ENCODE measurements at places on chromosomes 5 and 9. TPM values are rescaled to one million over a fixed set of nuclear protein-coding genes. Genes with fewer than 3 reads are reported as not detected.

The IFNA21 gene
- total RNA-seq: not detected

The ACTBL2 gene
- 0.12 TPM for total RNA-seq

The PCDHA1 gene
- not detected for total RNA-seq

The DDX4 gene
- total RNA-seq: not detected

The IL31RA gene
- not detected for total RNA-seq

The FAM78A gene
- total RNA-seq: 31.8 TPM

The SLC9A3 gene
- 1.8 TPM for total RNA-seq

The WNT8A gene
- not detected for total RNA-seq

The SPINK1 gene
- not detected for total RNA-seq

The ZBTB6 gene
- total RNA-seq: 6.3 TPM

The IFNB1 gene
- not detected for total RNA-seq

The SOHLH1 gene
- total RNA-seq: not detected

The OGN gene
- 15.5 TPM for total RNA-seq

The TICAM2 gene
- 0.67 TPM for total RNA-seq

The LRRC70 gene
- 1.9 TPM for total RNA-seq

The UNC13B gene
- 14.6 TPM for total RNA-seq

The COL23A1 gene
- 5.7 TPM for total RNA-seq

The DOCK2 gene
- total RNA-seq: 5.4 TPM

The SHISAL2B gene
- total RNA-seq: not detected
